ENCODE measurements at places on chromosomes 2 and 18.

- DNase-seq, result no peak
These were observed 37.2 kb upstream of the POLE4 start for GRCh38 chr2:74921236-74921736.

DNA sequence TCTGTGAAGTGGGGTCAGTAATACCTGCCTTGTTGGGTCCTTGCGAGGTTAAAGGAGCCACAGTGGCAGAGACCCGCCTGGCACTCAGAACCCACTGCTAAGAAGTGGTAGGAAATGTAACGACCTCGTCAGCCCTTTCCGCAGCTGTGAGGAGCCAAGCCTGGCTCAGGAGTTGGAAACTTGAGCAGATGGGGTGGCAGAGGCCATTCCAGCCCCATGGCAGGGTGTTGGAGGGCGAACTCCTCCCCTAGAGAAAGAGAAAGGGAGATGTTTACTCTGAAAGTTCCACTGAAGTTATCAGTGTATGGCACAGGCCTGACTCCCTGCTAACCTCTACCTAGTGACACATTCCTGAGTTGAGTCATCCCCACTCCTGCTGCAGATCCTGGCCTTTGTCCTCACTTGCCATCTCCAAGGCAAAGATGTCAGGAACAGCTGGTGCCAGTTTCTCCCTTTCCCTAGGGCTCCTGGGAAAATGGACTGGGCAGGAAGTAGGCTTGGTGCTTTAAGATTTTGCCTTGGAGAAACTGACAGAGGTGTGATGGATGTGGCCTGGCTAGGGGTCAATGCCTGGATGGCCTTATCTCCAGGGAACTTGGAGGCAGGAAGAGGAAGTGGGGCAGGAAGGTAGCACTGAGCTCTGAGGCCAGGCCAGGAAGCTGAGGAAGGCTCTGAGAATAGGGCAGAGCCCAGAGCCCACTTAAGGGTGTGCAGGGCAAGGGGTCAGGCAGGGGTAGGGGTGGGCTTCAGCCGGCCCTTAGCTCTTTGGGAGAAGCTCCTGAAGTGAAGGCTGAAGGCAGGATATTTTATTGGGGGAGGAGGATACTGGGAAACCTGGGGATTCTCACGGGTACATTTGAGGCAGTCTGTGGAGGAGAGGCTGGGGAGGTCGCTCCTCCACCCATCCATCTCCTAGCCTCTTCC is 888 bp downstream of the VAMP5 start:
- peak; percentile 36 for DNase-seq

- no peak for DNase-seq
These were observed 197.9 kb downstream of the PDE11A start for GRCh38 chr2:177874686-177875085.

GRCh38 chr2:159160954-159161353 is 125.5 kb downstream of the WDSUB1 start:
- no peak for DNase-seq

DNA sequence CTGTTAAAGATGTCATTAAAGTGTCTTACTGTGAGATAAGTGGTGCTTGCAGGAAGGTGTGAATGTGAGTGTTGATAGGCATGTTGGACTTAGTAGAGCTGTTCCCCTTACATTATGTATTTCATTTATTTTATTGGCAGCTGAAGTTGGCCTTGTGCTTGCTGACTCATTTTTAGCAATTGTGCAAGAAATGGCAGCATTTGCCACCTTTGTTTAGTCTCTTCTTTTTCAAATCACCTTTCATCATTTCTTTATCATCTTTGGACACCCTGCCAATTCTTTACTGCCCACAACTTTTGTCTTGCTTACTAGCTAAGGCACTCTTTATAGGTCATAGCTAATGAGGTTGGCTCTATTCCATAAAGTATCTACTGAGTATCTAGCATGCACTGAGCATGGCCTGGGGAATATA is 130.3 kb upstream of the LYPD6 start:
- DNase-seq, result peak; percentile 1
